ENCODE measurements at places on chromosomes 3 and 15.

DNA sequence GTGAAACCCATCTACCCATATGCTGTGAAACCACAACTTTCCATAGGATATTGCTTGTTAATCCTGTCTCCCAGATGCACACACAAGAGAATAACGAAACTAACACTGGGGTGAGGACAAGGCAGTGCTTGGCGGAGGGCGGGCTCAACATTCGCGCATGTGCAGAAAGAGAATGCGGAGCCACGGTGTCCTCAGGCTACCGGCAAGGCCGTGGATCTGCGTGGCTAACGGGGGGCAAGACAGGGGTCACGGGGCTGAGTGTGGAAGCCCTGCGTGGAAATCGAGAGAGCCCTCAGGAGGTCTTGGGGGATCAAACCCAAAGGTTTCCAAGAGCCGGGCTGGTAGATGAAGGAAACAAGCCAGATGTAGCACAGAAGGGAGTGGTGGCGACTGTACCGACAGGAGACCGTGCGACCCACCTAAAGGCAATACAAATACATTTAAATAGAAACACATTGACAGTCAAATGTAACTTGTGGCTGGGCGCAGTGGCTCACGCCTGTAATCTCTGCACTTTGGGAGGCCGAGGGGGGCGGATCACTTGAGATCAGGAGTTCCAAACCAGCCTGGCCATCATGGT lies 48.5 kb upstream of the TRA2B start:
- DNase-seq = no peak

- no peak for DNase-seq
These were observed 47.2 kb upstream of the EIF1B start for GRCh38 chr3:40262331-40262730.

DNA sequence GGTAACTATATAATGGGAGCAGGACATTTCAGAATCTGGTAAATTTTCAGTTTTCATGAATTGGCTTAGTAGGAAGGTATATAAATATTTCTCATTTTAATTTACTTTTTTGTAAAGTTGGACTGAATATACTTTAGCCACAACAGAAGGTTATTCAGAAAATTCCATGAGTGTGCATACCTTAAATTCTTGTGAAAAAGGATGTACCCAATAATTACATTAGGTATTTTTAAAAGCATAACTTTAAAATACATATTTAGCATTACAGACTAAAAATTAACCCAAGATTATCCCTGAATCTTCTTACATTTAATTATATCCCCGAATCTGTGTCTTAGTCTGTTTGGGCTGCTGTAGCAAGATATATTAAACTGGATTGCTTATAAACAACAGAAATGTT lies 24.9 kb upstream of the ATP11B start:
- no peak for DNase-seq

GRCh38 chr3:165799026-165799425 lies 38.2 kb downstream of the BCHE start:
- DNase-seq = no peak

GRCh38 chr3:140610544-140610943 lies 67.3 kb upstream of the TRIM42 start:
- DNase-seq = no peak

DNA sequence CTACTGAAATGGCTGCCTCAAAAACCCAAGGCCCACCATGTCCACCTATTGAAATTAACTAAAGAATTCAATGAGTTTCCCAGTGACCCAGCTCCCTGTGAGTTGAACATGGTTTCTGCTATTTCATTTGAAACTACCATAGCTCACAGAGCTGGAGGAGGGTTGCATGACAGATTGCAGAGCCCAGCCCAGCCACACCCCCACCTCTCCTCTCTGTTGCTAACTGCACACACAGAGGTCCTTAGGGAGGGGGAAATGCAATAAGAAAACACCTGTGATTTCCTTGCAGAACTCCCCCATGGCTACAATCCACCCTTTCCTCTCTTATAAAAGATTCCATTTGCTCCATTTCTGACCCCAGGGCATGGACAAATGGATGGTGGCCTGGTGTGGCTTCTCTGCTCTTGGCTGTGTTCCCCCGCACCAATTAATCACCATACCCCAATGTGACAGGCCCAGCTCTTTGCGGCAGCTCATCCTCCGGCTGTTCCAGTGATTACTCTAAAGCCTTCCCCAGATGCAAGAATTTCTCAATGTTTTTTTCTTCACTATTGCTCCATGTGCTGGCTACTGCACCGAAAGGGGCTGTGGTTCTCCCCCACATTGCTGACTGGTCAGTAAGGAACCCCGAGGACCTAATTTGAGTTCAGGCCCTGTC lies 208.4 kb upstream of the KBTBD8 start:
- DNase-seq = no peak
